ENCODE measurements at places on chromosomes 5 and 9. TPM values are rescaled to one million over a fixed set of nuclear protein-coding genes. Genes with fewer than 3 reads are reported as not detected.

Gene PCDHB9
- total RNA-seq = 0.65 TPM

Gene SLC6A19
- total RNA-seq = not detected

Gene RNF224
- total RNA-seq = under 0.01 TPM

Gene C5orf58
- total RNA-seq = not detected

Gene PTPN3
- 0.19 TPM for total RNA-seq

Gene AGXT2
- not detected for total RNA-seq
